Astrocyte (in vitro differentiated cells and primary cell): ENCODE measurements at places on chromosomes 5 and 9. TPM values are rescaled to one million over a fixed set of nuclear protein-coding genes. Genes with fewer than 3 reads are reported as not detected.
A peak's percentile ranks its signal among the peaks of the same experiment; 100 is the strongest.

DNA sequence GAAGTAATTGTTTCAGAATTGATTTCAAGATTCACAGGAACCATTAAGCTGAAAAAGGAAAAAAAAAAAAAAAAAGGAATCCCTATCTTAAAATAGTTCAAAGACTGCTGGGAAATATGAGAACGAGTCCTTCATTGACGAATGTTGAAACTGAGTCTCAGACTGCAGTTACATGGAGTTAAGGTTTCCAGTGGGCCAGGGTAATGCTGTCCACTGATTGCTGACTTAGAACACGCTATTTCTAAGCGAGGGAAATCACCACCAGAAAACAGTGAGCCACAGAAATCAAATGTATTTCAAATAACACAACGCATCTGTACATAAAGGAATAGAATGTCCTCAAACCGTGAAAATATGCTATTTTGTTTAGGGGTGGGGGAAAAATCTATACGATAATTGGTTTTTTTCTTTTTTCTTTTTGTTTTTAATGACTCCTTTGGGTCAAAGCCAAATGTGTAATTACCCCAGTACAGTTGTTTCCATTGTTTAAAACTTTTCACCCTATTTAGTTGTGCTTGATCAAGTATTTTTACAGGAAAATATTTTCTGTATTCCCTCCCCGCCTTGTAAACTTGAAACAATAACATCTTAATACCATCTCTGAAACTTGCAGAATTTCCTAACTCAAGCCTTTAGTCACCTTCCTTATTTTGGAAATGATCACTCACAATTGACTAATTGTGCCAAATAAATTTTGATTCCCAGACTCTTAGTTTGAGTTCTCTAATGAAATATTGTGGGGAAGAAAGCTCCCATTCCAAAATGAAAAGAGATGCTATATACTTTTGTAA is 208.3 kb downstream of the MCTP1 start:
- DNase-seq: no peak

GRCh38 chr5:146223179-146223578 is 19.8 kb downstream of the RBM27 start:
- DNase-seq: no peak

- no peak for DNase-seq
Observed at GRCh38 chr9:105877721-105878120, 183.4 kb downstream of the TMEM38B start.

DNA sequence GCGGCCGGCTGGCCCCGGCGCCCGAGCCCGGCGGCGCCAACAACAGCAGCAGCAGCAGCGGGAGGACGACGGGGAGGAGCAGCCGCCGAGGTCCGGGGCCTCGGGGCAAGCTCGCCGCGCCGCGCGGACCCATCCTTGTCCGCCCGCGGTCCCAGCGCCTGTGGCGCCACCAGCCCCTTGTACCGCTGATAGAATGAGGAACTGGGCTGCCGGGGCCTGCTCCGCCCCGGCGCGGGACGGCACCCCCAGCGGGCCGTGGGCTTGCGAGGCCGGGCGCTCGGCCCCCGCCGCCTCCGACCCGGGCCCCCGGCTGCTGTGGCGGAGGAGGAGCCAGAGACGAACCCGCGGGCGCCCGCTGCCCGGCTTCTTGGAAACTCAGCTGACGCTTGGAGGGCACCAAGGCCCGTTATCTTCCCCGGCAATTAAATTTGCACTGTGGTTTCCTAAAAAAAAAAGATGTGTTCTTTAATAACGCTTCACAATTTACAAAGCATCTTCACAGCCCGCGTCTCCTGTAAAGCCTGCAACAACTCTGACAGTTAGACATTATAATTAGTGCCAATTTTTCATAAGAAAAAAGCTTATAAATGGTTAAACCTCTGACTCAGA is at the start of gene ARSB:
ARSB (minus strand) TSS at position 195 of the 609 bp plus-strand sequence; CDS start at position 133, 62 bp downstream.
- no peak for DNase-seq

GRCh38 chr5:170254056-170254455 is 21.3 kb downstream of the C5orf58 start:
- no peak for DNase-seq

The NRARP gene
- total RNA-seq: 6.9 and 7.3 TPM in 2 replicates

The C1QTNF3 gene
- total RNA-seq: 0.58 and 0.95 TPM in 2 replicates

The PCDHGC5 gene
- 7.7 and 10.9 TPM in 2 replicates for total RNA-seq

The OTP gene
- total RNA-seq: 0.16 and 0.17 TPM in 2 replicates

The NSG2 gene
- total RNA-seq: 0.09 and 0.38 TPM in 2 replicates

GRCh38 chr9:121861501-121862180 is 210.2 kb downstream of the DAB2IP start:
- DNase-seq: no peak

The LPAR1 gene
- 11.5 and 12.7 TPM in 2 replicates for total RNA-seq

GRCh38 chr5:36462295-36463021 is 143.9 kb upstream of the SLC1A3 start:
- peak; percentile 70 for DNase-seq
